ENCODE measurements at places on chromosomes 5 and 9.

DNA sequence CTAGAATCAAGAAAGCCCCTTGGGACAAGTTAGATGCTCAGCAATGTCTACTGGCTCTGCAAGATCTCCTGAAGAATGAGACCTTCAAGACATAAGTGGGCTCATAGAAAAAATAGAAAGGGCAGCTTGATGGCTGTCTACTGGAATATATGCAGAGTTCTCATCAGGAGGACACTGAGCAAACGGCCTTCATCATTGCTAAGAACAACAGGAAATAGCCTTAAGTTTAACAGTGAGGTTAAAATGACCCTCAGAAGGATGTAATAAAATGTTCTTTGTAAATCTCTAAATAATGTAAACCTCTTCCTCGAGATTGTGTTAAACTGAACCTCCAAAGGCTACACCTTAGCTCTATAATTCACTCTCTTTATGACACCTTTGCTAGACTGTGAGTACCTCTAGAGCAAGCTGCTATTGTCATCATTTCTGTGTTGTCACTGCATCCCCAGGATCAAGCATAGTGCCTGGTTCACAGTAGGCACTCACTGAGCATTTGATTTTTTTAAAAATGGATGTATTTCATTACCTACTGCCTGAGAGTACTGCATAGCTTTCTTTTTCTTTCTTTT is 22.2 kb upstream of the LHFPL2 start:
- no peak for DNase-seq

GRCh38 chr5:115349001-115349817 is 52.8 kb upstream of the CCDC112 start:
- DNase-seq = peak; percentile 81

DNA sequence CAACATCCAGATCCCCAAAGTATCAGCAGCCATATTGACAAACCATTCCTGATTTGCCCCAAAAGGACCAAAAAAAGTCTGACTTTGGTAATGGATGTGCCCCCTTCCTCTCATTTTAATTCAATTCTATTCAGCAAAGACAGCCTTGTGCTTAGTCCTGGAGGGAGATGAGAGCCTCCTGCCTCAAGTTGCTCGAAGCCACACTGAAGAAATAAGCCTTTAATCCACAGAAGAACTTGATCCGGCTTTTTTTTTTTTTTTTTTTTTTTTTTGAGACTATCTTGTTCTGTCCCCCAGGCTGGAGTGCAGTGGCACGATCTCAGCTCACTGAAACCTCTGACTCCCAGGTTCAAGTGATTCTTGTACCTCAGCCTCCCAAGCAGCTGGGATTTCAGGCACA is 8.4 kb upstream of the PAX5 start:
- DNase-seq = no peak

DNA sequence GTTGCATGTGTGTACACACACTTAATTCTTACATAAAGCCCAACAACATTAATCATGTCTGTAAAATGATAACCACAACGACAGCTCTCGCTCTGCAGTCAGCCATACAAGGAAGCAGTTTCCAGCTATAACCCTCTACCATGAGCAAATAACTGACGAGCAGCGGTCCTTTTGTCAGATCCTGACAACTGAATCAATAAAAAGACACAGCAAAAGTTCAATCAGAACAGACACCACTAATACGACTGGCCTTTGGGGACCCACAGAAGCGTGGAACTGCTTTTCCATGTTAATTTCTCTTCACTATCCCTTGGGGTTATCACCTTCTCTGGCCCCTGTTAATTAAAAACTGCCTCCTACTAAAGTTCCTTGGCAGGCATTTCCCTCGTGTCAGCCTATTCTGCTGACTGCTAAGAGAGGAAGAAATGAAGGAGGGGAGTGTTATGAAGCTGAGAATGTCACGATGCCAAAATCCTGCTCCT is 722.8 kb upstream of the GRAMD2B start:
- no peak for DNase-seq

- DNase-seq = no peak
These were observed 36.3 kb downstream of the STK10 start for GRCh38 chr5:172151661-172152210.

GRCh38 chr5:132094393-132095076 is 20.9 kb downstream of the CSF2 start:
- DNase-seq = peak; percentile 91

GRCh38 chr5:150960791-150961396 is 56.1 kb upstream of the ZNF300 start:
- no peak for DNase-seq

GRCh38 chr5:144028058-144028457 is 142.4 kb downstream of the YIPF5 start:
- DNase-seq = peak; percentile 63

- DNase-seq = no peak
These were observed 23.9 kb upstream of the PPP3R2 start for GRCh38 chr9:101618698-101619097.

DNA sequence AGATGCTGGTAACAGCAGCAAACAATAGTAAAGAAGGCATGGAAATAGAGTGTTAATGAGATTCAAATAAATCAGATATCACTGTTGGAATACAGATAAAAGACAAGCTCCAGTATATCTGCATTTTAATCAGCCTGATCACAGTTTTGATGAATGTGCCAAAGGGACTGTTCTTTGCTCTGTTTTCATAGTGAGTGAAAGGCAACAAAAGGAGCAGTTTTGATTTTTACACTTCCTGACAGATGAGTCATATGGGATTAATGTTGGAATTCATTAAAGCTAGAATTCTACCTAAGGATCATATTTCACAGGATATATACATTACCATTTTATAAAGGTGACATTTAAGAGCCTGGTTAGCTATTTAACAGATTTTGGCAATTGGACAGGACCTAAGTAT is 743.3 kb upstream of the PTPRD start:
- DNase-seq = no peak

DNA sequence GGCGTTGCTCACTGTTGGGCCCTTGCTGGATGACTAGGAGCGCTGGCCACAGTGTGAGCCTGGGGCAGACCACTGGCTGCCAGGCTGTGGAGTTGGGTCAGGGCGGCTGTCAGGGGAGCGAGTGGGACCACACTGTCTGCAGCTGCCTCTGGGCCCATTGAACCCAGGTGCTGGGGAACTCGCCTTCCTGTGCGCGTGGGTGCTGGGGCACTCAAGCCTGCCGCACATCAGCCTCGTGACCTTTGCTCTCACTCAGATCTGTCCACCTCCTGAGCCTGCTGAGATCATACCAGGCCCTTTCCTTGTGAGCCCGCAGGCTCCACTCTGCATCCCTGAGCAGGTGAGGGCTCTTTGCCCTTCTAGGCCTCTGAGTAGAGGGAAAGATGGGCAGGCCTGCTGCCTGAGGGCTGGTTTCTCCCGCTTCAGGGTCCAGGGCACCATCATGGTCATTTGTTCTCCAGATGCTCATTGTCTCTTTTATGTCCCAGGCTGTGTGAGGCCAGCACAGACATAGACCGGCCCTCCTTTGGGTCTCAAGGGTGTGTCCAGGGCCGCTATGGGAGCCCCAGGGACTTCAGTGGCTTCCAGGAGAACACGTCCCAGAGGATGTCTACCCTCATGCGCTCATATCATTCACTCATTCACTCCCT is 26.5 kb downstream of the WNK2 start:
- no peak for DNase-seq

GRCh38 chr5:168481330-168481788 is 4.9 kb upstream of the RARS1 start:
- DNase-seq = no peak

- DNase-seq = no peak
These were observed 51.0 kb upstream of the EGFLAM start for GRCh38 chr5:38207343-38207742.

All from MG63 (cell line).